ENCODE measurements at places on chromosomes 2 and 18.

DNA sequence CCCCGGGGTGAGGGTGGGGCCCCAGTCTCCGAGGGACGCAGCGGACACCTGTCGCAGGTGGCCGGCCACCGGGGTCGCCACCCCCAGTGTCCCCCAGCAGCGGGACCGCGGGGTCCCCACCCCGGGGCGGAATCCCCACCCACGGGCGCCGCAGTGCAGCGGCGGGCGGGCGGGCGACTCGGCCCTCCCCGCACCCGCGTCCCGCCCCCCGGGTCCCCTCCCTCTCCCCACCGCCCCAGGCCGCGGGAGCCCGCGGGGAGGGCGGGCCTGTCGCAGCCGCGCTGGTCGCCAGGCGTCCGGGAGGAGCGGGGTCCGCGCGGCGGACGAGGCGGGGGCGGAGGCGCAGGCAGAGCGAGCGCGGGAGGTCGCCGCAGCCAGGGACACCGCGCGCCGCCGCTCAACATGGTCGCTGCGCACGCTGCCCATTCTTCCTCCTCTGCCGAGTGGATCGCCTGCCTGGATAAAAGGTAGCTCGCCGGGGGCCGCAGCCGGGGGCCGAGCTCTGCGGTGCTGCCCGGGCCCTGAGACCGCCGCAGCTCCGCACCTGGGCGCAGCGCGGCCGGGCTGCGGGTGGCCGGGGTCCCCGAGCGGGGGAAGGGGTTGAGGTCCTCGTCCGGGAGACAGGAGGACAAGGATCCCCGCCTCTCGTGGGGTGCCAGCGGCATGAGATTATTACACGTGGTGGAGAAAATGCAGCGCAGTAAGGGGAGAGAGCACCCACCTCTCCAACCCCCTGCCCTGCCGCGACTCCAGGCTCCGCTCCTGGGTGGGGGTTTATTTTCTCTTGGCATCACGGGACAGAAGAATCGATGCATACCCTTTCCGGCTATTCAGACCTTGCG, at the start of gene RAPGEF4:
Gene RAPGEF4 (plus strand): TSS at position 264 of the 842 bp plus-strand sequence. CDS start 139 bp downstream, at position 403.
- DNase-seq: peak; percentile 10

DNA sequence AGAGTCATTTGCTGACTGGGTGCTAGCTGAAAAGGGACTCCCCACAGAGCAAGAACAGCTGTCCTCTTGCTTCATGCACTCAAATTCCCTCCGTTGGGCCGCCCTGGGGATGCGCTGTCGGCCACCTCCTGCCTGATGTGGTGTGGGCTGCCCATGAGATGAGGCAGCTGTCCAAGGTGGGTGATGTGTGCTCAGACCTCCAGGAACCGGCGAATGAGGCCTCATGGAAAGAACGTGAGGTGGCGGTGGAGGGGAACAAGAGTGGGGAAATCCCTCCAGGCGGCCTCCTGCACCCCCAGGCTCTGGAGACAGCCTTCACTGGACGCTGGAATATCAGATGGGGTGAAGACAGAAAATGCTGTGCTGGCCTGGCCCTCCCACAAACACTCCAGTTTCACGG, 79.8 kb downstream of the LONRF2 start:
- DNase-seq: no peak

DNA sequence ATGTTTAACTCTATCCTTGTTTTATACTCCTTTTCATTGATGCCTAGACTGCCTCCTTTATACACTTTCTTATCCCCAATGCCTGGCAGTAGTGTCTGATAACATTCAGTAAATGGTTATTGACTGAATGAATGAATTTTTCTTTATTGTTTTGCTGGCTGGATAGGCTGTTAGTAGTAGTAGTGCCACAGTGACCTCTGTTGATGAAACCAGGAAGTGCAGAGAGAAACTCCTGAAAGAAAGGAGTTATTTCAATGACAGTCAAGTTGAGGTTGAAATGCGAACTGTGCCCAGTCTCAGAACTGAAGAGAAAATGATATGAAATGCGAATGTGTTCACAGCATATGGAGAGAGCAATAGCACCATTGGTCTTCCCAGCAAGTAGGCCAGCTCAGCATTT, 26.8 kb upstream of the SLC9A2 start:
- DNase-seq: no peak

GRCh38 chr2:138255670-138256069, 245.9 kb upstream of the SPOPL start:
- no peak for DNase-seq

GRCh38 chr18:76395609-76396008, 99.4 kb downstream of the ZNF516 start:
- DNase-seq: no peak

DNA sequence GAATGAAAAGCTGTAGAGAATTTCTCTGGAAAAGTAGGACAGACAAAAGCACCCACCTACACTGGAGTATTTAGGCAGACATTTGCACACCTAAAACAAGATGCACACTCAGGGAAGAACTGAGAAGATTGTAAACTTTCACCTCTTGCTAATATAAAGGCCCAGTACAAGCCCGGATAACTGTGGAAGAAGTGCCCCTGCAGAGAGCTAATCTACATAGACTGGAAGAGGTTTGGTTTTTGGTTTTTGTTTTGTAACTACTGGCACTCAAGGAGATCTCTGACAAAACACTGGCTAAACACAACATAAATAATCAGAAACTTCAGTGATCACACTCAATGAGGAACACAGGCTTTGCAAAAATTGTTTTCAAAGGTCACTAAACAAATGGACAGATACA, 782.2 kb upstream of the SLC8A1 start:
- no peak for DNase-seq

DNA sequence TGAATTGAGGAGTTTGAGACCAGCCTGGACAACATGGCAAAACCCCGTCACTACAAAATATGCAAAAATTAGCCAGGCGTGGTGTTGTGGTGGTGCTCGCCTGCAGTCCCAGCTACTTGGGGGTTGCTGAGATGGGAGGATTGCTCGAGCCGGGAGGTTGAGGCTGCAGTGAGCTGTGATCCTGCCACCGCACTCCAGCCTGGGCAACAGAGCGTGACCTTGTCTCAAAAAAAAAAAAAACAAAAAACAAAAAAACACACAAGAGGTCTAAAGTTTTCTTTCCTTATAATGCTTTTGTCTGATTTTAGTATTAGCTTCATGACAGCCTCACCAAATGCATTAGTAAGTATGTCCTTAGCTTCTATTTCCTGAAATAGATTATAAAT, 43.1 kb downstream of the VPS54 start:
- no peak for DNase-seq

GRCh38 chr2:119696494-119697030, 17.6 kb downstream of the TMEM177 start:
- DNase-seq: no peak

DNA sequence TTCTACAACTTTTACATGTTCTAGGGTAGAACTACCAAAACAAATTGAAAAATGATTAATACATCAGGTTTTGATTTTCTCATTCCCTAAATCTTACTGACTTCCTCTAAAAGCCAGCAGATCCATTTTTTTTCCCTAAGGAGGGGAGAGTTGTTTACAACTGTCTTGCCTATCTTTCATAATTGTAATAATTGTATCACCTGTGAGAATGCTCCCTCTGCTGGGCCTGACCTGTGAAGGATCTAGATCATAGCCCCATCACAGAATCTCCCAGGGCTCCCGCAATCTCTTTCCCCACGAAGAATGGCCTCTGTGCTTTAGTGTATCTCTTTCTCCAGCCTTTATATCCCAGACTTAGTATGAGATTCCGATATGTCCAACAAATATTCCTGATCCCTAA, 9.1 kb downstream of the LOXL3 start:
- no peak for DNase-seq

DNA sequence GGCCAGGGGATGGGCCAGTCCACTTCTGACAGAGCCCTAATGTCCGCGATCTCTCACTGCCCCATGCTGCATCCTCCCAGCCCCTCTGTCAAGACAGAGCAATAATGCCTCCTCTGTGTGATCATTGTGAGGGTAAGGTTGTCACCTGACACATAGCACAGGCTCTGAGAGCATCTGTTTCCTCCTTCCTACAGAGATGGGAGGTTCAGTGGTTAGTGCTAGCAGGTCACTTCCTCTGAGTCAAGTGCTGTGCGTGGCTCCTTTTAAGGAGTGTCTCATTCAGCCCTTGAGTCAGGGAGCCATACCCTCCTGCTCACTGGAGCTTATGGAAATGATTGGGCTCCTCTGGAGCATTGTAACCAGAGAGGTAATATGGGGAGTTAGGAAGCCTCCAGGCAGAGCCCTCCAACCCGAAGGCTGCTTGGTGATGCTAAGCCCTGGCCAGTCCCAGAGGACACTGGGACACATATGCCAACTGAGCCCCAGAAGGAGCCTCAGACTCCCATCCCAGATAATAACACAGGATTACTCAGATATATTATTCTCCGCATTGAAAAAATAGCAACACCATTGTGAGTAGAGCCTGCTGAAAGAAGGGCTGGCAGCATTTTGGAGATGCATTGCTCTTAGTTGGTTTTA, 189.0 kb downstream of the GALNT1 start:
- DNase-seq: no peak

DNA sequence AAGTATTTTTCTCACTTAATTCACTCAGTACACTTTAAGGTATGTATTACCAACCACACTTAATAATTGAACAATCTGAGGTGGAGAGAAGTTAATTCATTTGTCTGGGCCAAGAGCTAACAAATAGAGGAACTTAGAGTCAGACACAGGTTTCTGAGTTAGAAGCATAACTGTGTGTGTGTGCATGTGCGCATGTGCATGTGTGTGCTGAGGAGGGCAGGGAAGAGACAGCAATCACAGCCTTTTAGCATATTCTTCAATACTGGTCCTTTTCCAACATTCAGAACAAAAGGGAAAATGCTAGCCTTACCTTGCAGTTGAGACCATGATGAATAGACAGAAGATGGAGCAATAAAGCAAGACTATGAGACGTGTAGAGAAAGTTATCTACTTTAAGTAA, 136.2 kb upstream of the ATP5MC3 start:
- DNase-seq: no peak

GRCh38 chr2:195057001-195057400, 600.0 kb upstream of the SLC39A10 start:
- DNase-seq: no peak

GRCh38 chr2:88400037-88400767, 52.3 kb downstream of the FOXI3 start:
- DNase-seq: no peak

- DNase-seq: peak; percentile 35
These were observed 529 bp upstream of the MTA3 start for GRCh38 chr2:42567806-42568400.
